Activated T-cell treated with anti-CD3 and anti-CD28 coated beads, Interleukin-2, amount 50 U/mL, for 24 hours (primary cell): ENCODE measurements at places on chromosomes 2 and 18.

DNA sequence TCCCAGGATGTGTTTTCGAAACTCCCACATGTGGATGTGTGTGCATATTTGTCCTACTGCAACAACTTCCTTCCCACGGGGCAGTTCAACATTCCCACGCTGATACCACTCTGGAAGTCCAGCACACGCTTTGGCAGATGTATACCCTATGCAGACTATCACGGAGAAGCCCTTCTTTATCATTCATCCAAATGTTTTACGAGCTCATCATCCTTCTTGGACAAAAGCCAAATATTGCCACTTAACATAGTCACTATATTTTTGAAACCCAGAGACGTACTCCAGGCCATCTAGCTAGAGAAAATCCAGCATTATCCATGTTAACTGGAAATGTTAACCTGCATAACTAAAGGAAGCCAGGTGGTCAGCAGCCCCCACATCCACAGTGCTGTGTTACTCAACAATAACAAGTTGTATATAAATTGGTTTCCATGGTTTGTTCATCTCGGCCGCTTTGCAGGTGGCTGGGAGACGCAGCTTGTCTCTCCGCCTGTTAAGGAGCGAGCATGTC, 131.5 kb downstream of the ZNF532 start:
- DNase-seq = no peak

DNA sequence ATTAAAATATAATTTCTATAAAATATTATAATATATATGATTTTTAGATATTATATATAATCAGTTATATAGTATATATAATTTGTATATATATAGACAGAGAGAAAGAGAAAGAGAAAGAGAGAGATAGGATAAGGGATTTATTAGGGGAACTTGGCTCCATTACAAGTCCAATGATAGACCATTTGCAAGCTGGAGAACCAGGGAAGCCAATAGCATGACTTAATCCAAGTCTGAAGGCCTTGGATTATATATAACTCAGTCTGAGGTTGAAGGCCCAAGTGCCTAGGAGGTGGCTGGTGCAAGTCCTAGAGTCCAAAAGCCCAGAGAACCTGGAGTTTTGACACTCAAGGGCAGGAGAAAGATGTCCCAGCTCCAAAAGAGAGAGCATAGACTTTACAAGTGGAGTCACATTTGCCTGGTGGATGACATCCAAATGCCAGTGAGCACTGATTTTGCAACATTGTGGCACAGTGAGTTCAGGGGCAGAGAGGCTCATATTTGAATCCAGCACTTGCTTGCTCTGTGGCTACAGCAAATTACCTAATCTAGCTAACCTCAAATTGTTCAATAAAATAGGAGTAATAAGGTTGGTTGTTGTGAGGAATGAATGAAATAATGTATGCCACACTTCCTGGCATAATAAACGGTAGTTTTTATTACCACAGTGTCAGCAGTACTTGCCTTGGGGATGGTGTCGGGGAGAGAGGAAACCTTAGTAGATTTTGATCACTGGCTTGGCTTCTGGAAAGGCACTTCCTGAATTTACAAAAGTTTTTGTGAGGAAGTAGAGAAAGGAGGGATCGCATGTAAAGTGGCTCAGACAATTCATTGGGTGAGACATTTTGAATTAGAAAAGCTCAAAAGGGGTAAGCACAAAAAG, 69.6 kb upstream of the CD28 start:
- no peak for DNase-seq

DNA sequence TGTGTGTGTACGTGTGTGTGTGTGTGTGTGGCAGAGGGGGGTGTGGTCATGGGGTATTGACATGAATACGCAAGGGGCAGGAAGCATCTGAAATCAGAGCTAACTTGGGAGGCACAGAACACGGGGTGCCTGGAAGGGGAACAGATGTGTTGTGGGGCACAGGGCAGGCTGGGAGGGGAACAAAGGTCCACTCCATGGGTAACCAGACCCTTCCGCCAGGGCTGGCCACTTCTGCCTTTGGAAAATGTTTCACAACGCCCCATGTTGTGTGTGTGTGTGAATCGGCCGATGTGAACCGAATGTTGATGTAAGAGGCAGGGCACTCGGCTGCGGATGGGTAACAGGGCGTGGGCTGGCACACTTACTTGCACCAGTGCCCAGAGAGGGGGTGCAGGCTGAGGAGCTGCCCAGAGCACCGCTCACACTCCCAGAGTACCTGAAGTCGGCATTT, at the start of gene SLC11A1:
Gene SLC11A1, plus strand, starts transcription at position 358 of the 451 bp plus-strand sequence. CDS start 96 bp downstream, outside the sequence.
- DNase-seq = no peak

- DNase-seq = no peak
Observed at GRCh38 chr2:70489165-70489564, 64.5 kb downstream of the TGFA start.

DNA sequence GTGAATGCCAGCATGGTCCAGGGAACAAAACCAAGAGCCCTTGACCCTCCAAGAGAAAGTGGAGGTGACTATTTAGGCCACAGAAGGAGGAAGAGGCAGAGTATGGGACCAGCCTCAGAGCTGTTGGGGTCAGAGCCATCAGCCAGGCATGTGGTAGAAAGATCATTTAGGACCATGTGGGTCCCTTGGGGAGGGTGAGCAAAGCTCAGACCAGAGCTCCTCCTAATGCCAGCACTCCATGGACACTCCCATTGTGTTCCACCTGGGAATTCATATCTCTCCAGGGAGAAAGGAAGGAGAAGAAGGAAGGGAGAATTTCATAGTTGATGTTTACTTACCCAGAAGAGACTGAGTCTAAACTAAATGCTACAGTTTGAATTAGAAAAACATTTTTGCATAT, 73.2 kb downstream of the CYBRD1 start:
- DNase-seq = no peak

- DNase-seq = no peak
Observed at GRCh38 chr2:75166491-75166890, 32.8 kb downstream of the TACR1 start.

- no peak for DNase-seq
Observed at GRCh38 chr2:220509966-220510365, 882.5 kb downstream of the SLC4A3 start.

- no peak for DNase-seq
Observed at GRCh38 chr18:24372279-24372872, 25.2 kb downstream of the OSBPL1A start.

- DNase-seq = peak; percentile 69
Observed at GRCh38 chr2:85888020-85888683, 638 bp downstream of the ST3GAL5 start.

- DNase-seq = no peak
Observed at GRCh38 chr2:100009743-100010142, 132.6 kb downstream of the AFF3 start.

GRCh38 chr2:218216336-218216673, 684 bp upstream of the ARPC2 start:
- DNase-seq = no peak

GRCh38 chr2:30511122-30512083, 64.4 kb downstream of the LCLAT1 start:
- DNase-seq = no peak

- no peak for DNase-seq
Observed at GRCh38 chr2:214014551-214015220, 396.2 kb upstream of the VWC2L start.

- DNase-seq = no peak
Observed at GRCh38 chr2:149055751-149056150, 17.3 kb downstream of the LYPD6B start.

- no peak for DNase-seq
Observed at GRCh38 chr18:50602466-50602865, 42.6 kb downstream of the MAPK4 start.

DNA sequence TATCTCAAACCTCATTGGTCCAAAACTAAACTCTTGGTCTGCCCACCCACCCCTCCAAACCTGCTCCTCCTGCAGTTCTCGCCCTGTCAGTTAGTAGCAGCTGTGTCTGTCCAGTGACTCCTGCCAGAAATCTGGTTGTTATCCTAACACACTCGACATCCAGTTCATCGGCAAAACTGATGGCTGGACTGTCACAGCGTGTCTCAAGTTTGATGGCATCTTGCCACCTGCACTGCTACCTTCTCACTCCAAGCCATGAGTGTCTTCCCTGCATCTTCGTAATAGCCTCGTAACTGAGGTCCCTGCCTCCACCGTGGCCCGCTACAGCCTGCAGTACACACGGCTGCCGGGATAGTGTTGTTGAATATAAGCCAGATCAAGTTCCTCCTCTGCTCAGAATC, 470.1 kb upstream of the RAB12 start:
- no peak for DNase-seq
